ENCODE measurements at places on chromosomes 4 and X. TPM values are rescaled to one million over a fixed set of nuclear protein-coding genes. Genes with fewer than 3 reads are reported as not detected.

The GAGE12E gene
- not detected for total RNA-seq

GRCh38 chrX:11437642-11438379 is 144.6 kb downstream of the AMELX start:
- no peak for DNase-seq
- no peaks in the 10 kb centered on the region for H3K27me3 ChIP-seq
- H3K27ac ChIP-seq = no peak overlapping the region
- H3K4me3 ChIP-seq = no peak overlapping the region
- no peaks in the 10 kb centered on the region for H3K4me1 ChIP-seq

DNA sequence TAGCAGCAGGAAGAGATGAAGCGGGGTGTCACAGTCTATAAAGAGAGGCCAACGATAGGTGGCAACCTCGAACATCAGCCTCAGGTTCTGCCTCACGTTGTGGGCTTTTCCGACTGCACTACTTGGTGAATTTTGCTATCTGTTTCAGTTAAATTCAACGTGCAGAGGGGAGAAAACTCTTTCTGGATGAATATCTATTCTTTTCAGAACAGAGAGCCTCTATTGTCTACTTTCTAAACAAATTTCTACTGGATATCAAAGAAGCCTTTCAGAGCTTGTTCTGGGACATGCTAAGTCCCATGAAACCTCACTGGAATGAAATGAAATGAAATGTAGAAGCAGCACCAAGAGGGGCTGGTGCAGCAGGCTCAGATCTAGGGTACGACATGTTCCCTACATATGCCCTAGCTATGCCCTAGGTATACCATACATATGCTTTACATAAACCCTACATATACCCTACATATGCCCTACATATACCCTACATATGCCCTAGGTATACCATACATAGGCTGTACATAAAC is 116.5 kb upstream of the TRIM2 start:
- H3K27ac ChIP-seq = no peak overlapping the region
- H3K36me3 ChIP-seq = no peaks in the 10 kb centered on the region
- H3K27me3 ChIP-seq = no peaks in the 10 kb centered on the region
- no peak overlapping the region for H3K4me3 ChIP-seq
- DNase-seq = no peak

The TMSB15B gene
- total RNA-seq = 10.4 TPM

The NPY2R gene
- total RNA-seq = not detected

GRCh38 chr4:56654238-56654632 is 26.9 kb downstream of the HOPX start:
- H3K27me3 ChIP-seq = peaks cover 18% of the 10 kb centered on the region
- no peak overlapping the region for H3K4me3 ChIP-seq
- H3K36me3 ChIP-seq = no peaks in the 10 kb centered on the region
- no peak for DNase-seq
- no peaks in the 10 kb centered on the region for H3K4me1 ChIP-seq

GRCh38 chrX:130083656-130084382 is 26.5 kb downstream of the ELF4 start:
- no peak overlapping the region for H3K4me3 ChIP-seq
- H3K4me1 ChIP-seq = peaks cover 42% of the 10 kb centered on the region
- H3K36me3 ChIP-seq = no peaks in the 10 kb centered on the region
- no peak for DNase-seq
- no peak overlapping the region for H3K27ac ChIP-seq

DNA sequence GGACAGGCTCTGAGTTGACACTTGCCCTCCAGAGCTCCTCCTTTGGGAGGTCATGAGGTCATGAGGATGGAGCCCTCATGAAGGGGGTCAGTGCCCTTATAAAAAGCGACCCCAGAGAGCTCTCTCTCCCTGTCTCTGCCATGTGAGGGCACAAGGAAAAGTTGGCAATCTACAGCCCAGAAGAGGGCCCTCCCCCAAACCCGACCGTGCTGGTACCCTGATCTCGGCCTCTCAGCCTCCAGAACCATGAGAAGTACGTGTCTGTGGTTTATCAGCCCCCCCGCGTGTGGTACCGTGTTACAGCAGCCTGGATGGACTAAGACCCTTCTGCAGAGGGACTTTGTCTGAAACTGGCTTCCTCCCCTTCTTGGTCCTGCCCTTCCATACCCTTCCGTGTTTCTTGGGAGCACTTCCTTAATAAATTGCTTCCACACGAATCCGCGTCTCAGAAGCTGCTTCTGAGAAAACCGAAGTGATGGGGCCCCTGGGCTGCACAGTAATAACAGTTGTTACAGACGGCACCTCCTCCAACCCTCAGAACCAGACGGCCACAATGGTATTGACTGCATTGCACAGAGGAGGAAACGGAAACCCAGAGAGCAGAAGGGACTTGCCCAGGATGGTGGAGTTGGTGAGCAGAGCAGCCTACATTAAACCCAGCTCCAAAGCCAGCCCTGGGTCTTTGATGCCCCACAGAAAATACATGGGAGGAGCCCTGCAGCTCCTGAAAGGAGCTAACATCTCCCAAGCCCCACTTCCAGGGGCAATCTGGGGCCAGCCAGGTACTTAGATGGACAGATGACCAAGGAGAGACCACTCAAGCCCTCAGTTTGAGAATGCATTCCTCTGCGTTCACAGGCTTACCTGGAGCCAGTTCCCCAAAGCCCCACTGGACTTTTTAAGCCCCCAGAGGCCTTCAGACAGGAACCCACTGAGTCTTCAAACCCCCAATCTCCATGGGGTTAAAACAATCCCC is 242.7 kb downstream of the BCOR start:
- H3K27ac ChIP-seq = no peak overlapping the region
- H3K4me3 ChIP-seq = no peak overlapping the region
- DNase-seq = no peak
- no peaks in the 10 kb centered on the region for H3K4me1 ChIP-seq
- no peaks in the 10 kb centered on the region for H3K36me3 ChIP-seq

DNA sequence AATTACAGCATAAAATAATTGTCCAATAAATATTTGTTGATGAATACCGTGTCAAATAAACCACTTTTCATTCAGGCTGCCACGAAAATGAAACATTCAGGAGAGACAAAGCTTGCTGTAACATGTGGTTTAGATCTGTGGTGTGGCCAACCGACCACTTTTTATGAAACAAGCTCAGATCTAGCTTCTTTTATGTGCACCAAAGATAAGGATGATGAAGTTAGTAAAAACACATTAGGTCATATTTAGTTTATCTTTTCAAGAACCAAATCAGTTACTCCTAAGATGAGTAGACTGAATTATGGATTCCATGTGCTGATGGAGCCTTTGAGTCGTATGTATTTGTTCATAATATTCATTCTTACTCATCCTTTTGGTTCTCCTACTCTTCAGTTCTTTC is 35.8 kb downstream of the STOX2 start:
- H3K27ac ChIP-seq = no peak overlapping the region
- H3K36me3 ChIP-seq = no peaks in the 10 kb centered on the region
- no peak overlapping the region for H3K4me3 ChIP-seq
- no peaks in the 10 kb centered on the region for H3K4me1 ChIP-seq
- no peaks in the 10 kb centered on the region for H3K27me3 ChIP-seq

The SLC26A1 gene
- 1.8 TPM for total RNA-seq

The ARSJ gene
- 43.9 TPM for total RNA-seq

DNA sequence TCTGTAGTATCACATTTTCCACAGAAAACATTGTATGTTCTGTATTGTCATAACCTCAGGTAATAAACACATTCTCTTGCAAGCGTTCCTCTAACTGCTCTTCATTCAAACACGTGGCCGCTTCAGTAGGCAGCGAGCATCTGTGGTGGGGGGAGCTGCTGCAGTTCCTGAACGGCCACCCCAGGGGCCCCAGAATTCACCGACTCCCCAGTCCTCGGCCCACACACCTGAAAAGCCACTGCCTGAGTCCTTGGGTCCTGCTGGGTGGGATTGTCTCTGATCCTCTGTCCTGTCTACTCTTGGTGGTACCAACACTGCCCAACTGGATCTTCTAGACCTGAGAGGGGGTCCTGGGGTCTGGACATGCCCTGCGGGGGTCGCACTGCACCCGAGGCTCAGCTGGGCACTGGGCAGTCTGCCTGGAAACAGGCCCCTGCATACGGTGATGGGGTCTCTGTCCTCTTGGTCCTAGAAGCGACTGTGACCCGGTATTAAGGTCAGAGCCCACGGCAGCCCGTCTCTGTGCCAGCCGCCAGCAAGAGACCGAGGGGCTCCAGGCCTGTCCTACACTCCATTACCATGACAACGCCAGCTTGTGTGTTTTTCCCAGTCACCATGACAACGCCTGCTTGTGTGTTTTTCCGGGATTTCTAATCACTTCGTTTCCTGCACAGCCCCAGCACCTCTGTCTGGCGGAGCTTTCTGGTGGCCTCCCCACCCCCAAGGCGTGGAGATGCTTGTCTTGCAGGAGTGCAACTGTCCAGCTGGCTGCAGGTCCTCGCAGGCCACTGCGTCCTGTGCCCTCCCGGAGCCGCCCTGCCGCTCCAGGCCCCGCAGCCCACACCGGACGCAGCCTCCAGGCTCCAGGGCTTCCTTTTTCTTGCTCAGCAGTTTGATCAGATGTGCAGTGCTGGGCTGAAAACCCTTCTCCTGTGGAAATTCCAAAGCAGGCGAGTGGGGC is 16.0 kb downstream of the CTBP1 start:
- DNase-seq = no peak
- H3K36me3 ChIP-seq = no peaks in the 10 kb centered on the region
- no peak overlapping the region for H3K27ac ChIP-seq
- H3K27me3 ChIP-seq = no peaks in the 10 kb centered on the region
- no peak overlapping the region for H3K4me3 ChIP-seq
- H3K4me1 ChIP-seq = no peaks in the 10 kb centered on the region

DNA sequence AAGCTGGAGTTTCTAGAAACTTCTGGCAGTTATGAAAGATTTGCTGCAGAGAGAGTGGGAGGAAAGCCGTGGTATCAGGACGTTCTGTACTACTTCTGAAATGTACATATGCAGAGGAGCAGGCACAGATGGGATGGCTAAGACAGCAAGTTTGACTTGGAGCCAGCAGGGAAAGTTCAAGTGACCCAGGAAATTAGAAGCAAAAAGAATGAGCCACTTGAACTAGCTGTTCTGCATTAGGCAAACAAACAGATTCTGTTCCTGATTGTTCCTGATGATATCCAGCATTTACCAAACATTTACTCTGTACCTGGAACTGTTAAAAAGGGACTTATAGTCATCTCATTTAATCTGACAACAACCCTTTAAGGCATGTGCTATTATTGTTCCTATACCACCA is 41.4 kb upstream of the CXCL13 start:
- no peak overlapping the region for H3K4me3 ChIP-seq
- no peaks in the 10 kb centered on the region for H3K36me3 ChIP-seq
- H3K4me1 ChIP-seq = no peaks in the 10 kb centered on the region
- no peaks in the 10 kb centered on the region for H3K27me3 ChIP-seq
- H3K27ac ChIP-seq = no peak overlapping the region

The SEL1L3 gene
- 1.1 TPM for total RNA-seq

- no peak overlapping the region for H3K27ac ChIP-seq
- no peaks in the 10 kb centered on the region for H3K36me3 ChIP-seq
- DNase-seq = no peak
- no peaks in the 10 kb centered on the region for H3K27me3 ChIP-seq
- no peak overlapping the region for H3K4me3 ChIP-seq
Observed at GRCh38 chr4:83629945-83630721, 94.2 kb downstream of the GPAT3 start.

The TMPRSS11D gene
- not detected for total RNA-seq

DNA sequence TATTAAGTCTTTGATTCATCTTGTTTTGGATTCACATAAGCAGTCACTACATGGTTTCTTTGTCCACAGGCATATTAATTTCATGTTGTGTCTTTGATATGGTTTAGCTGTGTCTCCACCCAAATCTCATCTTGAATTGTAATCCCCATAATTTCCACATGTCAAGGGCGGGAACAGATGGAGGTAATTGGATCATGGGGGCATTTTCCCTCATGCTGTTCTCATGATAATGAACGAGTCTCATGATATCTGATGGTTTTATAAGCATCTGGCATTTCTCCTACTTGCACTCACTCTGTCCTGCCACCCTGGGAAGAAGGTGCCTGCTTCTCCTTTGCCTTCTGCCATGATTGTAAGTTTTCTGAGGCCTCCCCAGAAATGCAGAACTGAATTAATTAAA is 1811.2 kb upstream of the PCDH10 start:
- H3K4me3 ChIP-seq = no peak overlapping the region
- H3K27ac ChIP-seq = no peak overlapping the region

GRCh38 chr4:169971456-169972015 is 54.7 kb downstream of the MFAP3L start:
- H3K27ac ChIP-seq = no peak overlapping the region
- no peaks in the 10 kb centered on the region for H3K4me1 ChIP-seq
- no peaks in the 10 kb centered on the region for H3K36me3 ChIP-seq
- no peak overlapping the region for H3K4me3 ChIP-seq
- no peaks in the 10 kb centered on the region for H3K27me3 ChIP-seq

GRCh38 chr4:98544141-98544817 is 114.1 kb downstream of the TSPAN5 start:
- H3K4me1 ChIP-seq = no peaks in the 10 kb centered on the region
- H3K27me3 ChIP-seq = no peaks in the 10 kb centered on the region
- no peak for DNase-seq
- no peaks in the 10 kb centered on the region for H3K36me3 ChIP-seq

DNA sequence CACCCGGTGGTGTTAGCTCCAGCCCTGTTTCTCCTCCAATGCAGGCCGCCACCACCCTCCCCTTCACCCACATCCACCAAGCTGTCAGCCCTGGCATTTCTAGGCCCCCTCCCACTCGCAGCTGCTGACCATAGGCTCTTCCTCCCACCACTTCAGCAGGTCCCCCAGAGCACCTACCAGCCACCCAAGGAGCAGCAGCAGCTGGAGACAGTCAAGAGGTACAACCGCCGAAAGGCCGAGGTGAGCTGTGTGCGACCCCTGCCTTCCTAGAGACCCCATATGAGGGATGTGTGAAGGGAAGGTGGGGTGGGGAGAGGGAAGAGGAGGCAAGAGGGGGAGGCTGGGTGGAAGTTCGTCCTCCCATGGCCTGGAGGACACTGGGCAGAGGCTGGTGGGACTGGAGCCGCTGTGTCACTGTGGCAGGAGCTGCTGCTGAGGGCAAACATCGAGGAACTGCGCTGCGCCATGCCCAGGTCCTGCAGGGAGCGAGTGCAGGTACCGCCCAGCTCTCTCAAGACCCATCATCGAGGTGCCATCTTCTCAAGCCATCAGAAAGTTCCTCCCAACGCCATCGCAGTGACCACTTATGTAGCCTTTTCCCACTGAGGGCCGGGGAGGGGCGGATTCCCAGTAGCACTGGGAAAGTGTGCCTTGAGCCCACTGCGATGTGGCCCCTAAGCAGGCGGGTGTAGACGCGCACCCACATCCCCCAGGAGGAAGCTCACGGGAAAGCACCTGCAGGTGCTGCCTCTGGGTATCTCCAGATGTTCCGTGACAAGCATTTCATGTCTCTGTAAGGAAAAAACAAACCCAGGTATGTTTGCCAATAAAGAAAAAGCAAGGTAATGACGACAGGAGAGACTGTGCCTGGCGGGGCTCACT is 19.2 kb upstream of the RNF4 start:
- no peak overlapping the region for H3K4me3 ChIP-seq
- no peak overlapping the region for H3K27ac ChIP-seq
- DNase-seq = no peak
- no peaks in the 10 kb centered on the region for H3K27me3 ChIP-seq
- no peaks in the 10 kb centered on the region for H3K36me3 ChIP-seq
- no peaks in the 10 kb centered on the region for H3K4me1 ChIP-seq

All from Panc1 (cell line).